Activated CD4-positive, alpha-beta T cell treated with anti-CD3 and anti-CD28 coated beads, Interleukin-2, amount 10 ng/mL, durations not matched to agents 7 days and 5 days (primary cell): ENCODE measurements at places on chromosomes 4 and X.
A peak's percentile ranks its signal among the peaks of the same experiment; 100 is the strongest.

DNA sequence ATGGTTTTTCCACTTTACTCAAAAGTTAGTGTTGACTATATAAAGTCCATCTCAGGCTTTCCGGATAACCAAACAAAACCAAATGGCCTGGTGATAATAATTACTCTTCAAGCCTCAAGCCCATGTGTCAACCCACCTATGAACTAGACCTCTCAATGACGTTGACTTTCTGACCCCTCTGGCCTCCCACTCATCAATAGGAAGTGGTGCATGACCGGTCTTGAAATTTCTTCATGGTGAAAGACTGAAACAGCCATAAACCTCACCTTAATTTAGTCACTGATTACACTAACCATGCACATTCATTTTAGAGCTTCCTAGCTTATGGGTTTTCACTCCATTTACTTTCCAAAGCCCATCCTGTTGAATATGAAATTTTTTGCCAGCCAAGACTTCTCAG, 276.0 kb downstream of the KLHL13 start:
- H3K4me3 ChIP-seq, result no peak overlapping the region
- H3K4me1 ChIP-seq, result no peaks in the 10 kb centered on the region
- no peaks in the 10 kb centered on the region for H3K27me3 ChIP-seq
- DNase-seq, result no peak

- H3K27me3 ChIP-seq, result no peaks in the 10 kb centered on the region
- peak; percentile 8 for DNase-seq
- no peak overlapping the region for H3K4me3 ChIP-seq
- no peaks in the 10 kb centered on the region for H3K36me3 ChIP-seq
- no peak overlapping the region for H3K27ac ChIP-seq
Measured at GRCh38 chrX:153573984-153574383, 25.0 kb downstream of the CCNQ start.

- no peaks in the 10 kb centered on the region for H3K27me3 ChIP-seq
- no peak overlapping the region for H3K27ac ChIP-seq
- H3K4me3 ChIP-seq, result no peak overlapping the region
Measured at GRCh38 chr4:177008071-177008835, 215.5 kb upstream of the VEGFC start.

DNA sequence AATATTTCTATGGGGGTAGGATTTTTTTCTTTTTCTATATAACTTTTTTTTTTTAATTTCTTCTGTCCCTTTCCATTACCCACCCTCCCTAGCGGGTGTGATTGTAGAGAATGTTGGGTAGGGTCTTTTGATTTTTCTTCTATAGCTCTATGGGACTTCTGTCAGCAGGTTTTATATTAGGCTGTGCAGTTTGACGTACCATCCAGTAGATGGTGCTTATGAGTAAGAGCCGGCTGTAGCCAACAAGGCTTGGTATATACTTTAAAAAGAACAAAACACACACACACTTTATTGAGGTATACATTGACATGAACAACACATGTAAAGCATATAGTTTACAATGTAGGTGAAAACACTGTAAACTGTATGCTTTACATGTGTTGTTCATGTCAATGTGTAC, 247.9 kb upstream of the POF1B start:
- H3K27ac ChIP-seq, result no peak overlapping the region
- no peak overlapping the region for H3K4me3 ChIP-seq
- DNase-seq, result no peak
- no peaks in the 10 kb centered on the region for H3K36me3 ChIP-seq

- no peaks in the 10 kb centered on the region for H3K36me3 ChIP-seq
- DNase-seq, result no peak
- no peak overlapping the region for H3K4me3 ChIP-seq
- peaks cover 4% of the 10 kb centered on the region for H3K4me1 ChIP-seq
Measured at GRCh38 chr4:108902769-108903168, 139.9 kb upstream of the ETNPPL start.

GRCh38 chr4:31088600-31089230, 368.5 kb downstream of the PCDH7 start:
- no peaks in the 10 kb centered on the region for H3K36me3 ChIP-seq
- H3K4me1 ChIP-seq, result no peaks in the 10 kb centered on the region
- no peak overlapping the region for H3K4me3 ChIP-seq
- no peak overlapping the region for H3K27ac ChIP-seq

DNA sequence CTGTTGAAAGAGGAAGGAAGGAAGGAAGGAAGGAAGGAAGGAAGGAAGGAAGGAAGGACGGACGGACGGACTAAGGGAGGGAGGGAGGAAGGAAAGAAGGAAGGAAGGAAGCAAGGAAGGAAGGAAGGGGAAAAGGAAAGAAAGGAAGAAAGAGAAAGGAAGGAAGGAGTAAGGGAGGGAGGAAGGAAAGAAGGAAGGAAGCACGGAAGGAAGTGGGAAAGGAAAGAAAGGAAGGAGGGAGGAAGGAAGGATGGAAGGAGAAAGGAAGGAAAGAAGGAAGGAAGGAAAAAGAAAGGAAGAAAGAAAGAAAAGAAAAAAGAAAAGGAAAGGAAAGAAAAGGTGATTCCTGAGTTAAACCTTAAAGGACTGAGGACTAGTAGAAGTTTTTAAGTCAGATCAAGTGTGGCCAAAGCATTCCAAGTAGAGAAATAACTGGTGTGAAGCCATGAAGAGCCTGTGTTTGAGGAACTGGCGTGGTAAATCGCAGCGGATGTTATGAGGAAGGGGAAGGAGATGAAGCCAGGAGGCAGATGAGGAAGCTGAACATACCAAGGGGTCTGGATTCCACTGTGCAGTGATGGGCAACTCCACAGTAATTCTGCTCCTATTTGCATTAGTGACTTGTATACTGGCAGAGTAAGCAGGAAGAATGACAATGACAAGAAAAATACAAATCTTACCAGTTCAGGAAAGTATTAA, 163.5 kb downstream of the MGST2 start:
- no peak overlapping the region for H3K4me3 ChIP-seq
- no peak overlapping the region for H3K27ac ChIP-seq
- H3K36me3 ChIP-seq, result no peaks in the 10 kb centered on the region
- H3K4me1 ChIP-seq, result no peaks in the 10 kb centered on the region
- DNase-seq, result no peak

GRCh38 chr4:66613591-66613990, 931.7 kb downstream of the CENPC start:
- H3K4me1 ChIP-seq, result no peaks in the 10 kb centered on the region
- H3K36me3 ChIP-seq, result no peaks in the 10 kb centered on the region
- no peaks in the 10 kb centered on the region for H3K27me3 ChIP-seq
- no peak overlapping the region for H3K4me3 ChIP-seq
- DNase-seq, result no peak
